ENCODE measurements at places on chromosomes 12 and 14.

DNA sequence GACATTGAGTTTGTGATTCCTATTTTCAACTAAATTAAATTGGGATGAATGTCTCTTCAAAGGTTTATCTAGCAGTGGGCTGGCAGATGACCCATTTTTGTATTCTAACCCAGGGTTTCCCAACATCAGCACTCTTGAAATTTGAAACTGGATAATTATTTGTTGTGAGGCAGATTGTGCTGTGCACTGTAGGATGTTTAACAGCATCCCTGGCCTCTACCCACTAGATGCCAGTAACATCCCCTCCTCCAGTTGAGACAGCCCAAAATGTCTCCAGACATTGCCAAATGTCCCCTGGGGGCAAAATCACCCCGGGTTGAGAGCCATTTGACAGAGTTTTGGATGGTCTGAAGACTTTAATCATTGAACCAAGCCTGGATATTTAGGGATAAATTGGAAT is 11.1 kb downstream of the DAAM1 start:
- no peak for DNase-seq

DNA sequence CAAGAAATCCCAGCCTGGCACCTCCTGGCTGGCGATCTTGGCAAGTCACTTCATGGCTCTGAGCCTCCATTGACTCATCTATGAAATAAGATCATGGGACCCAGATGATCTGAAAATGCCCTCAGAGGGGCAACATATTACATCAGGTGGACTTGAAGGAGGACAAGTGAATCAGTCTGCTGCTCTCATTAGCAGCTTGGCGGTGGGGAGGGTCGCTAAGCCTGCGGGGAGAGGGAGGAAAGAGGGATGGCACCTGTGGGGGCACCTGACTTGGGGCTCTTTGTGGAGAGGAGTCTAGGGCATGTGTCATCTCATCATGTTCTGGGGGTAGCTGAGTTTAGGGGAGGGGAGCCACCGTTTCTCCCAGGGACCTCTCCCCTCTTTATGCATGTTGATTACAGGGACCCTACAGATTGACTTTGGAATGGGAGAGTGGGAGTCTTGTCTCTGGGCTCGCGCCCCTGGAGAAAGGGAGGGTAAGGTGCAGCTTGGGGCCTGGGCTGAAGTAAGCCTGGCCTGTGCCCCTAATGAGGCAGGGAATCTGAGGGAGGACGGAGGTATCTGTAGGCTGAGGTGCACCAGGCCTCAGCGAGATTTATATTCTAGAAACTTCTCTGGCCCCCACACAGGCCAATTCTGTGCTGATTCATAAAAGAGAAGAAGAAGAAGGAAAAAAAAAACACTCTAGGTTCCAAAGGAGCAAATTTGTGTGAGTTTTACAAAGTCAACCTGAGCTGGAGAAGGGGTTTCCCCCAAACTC is 29.3 kb upstream of the BATF start:
- DNase-seq = no peak

DNA sequence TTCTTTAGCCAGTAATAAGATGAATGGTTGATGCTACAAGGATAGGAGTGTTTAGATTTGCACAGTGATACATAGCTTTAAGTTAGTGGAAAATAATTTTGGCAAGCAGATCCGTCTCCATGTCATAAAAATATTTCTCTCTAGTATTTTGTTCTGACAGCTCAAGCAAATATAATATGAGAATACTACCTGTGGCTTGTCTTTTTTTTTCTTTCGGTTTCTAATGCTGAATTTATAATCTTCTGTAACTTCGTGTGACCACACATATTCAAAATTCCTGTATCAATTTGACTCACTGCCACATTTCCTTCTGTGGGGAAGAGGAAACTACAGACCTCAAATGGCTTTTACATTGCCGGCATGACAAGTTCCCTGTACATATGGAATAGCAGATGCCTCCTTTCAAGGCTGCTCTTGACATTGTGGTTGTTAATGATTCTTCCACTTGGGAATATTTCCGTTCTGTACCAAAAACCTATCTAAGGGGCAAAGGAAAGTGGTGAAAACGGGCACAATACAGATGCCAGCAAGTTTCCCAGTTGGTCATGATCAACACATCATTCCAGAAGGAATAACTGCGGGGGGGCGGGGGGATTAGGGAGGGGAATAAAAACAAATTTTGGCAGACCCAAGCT is 103.6 kb upstream of the CCDC91 start:
- no peak for DNase-seq

- DNase-seq = no peak
These were observed 10.6 kb downstream of the FICD start for GRCh38 chr12:108525681-108526080.

- no peak for DNase-seq
These were observed 74.3 kb downstream of the FAR2 start for GRCh38 chr12:29223426-29223825.

GRCh38 chr12:102095677-102096263 is 24.1 kb downstream of the NUP37 start:
- DNase-seq = peak; percentile 12

DNA sequence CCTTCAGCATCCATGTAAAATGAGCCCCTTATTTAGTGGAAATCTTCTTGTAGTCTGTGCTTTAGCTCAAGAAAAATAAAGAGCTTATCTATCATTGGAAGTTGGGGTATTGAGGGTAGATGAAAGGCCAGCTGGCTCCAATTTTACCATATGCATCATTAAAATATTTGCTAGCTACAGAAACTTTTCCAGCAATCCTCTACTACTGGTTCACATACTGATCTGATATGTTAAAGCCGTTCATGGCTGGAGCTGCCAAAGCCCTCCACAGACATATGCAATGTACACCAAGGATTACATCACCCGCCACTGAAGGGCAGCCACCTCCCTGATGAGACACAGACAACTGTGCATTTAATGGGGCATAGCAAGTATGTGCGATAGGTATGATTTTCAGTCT is 1205.3 kb downstream of the GALC start:
- DNase-seq = no peak

GRCh38 chr14:66237741-66238140 is 248.4 kb upstream of the CCDC196 start:
- no peak for DNase-seq
